ENCODE measurements at places on chromosomes 13 and 19.
A peak's percentile ranks its signal among the peaks of the same experiment; 100 is the strongest.

- DNase-seq: peak; percentile 17
These were observed 184.8 kb upstream of the PCDH20 start for GRCh38 chr13:61600360-61601033.

- DNase-seq: no peak
These were observed 45.8 kb downstream of the RUBCNL start for GRCh38 chr13:46341112-46341711.

GRCh38 chr13:78341032-78341431 lies 262.3 kb downstream of the POU4F1 start:
- no peak for DNase-seq

DNA sequence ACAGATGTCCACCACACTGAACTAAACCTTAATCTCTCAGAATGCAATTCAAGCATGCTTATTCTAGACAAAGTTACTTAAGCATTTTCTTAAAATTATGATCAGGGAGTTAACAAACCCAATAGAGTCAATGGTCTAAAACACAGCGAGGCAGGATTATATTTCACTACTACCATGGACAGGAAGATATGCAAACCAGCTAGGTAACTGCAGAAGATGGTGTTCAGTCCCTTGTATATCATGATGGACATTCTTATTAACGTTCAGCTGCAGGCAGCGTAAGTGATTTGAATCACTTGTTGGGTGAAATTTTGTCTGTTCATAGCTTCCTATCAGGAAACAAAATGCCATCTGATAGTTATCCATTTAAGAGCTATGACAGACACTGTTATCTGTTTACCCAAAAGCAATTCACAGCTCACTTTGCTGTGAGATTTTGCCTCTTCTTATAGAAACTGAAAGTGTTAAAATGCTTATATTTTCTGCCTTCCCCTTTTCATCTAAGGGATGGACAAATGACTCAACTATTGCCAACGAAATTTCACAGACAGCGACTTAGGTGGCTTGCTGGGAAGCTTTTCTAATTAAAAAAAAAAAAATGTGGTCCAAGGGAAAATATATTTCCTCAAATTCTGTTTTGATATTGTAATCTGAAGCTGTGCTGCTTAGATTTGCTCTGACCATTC lies 591.9 kb downstream of the DACH1 start:
- no peak for DNase-seq

GRCh38 chr13:23793711-23794110 lies 95.5 kb downstream of the MIPEP start:
- DNase-seq: no peak

DNA sequence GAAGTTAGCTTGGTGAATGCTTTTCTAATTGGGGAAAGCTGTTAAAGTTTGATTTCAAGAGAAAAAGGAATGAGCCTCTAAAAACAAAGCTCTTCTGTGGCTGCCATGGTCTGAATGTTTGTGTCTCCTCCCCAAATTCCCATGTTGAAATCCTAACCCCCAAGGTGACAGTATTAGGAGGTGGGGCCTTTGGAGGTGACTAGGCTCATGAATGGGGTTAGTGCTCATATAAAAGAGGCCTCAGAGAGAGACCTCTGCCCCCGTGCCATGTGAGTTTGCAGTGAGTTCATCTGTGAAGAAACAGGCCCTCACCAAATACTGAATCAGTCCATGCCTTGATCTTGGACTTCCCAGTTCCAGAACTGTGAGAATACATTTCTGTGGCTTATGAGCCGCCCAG lies 56.5 kb downstream of the ARHGEF7 start:
- no peak for DNase-seq

- no peak for DNase-seq
These were observed 15.6 kb downstream of the CAPS start for GRCh38 chr19:5929625-5930024.

DNA sequence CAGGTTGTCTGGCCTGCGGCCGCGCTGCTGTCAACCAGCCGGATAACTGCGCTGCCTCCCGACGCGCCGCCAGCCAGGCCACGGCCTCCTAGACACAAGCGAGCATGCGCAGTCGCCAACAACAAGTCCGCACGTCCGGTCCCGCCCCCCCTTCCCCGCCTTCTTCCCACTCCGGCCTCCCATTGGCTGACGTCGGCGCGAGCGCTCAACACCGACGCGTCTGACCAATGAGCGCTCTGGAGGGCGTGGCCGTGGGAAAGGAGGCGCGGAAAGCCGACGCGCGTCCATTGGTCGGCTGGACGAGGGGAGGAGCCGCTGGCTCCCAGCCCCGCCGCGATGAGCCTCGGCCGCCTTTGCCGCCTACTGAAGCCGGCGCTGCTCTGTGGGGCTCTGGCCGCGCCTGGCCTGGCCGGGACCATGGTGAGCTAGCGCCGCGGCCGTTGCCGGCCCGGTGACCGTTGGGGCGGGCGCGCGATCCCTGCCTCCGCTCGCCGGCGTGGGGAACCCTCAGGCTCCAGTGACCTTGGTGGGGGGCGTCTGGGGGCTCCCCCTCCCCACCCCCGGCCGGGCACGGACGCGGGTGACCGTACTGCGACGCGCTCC lies at the start of gene GPX4:
Gene GPX4 (plus strand): TSS at position 287 of the 603 bp plus-strand sequence. CDS start 50 bp downstream, at position 337.
- DNase-seq: peak; percentile 99
